Gastrocnemius medialis (tissue), 4 donors: ENCODE measurements at places on chromosomes 4 and X. TPM values are rescaled to one million over a fixed set of nuclear protein-coding genes. Genes with fewer than 3 reads are reported as not detected.

USP17L12 gene
- not detected for total RNA-seq

GRIA2 gene
- total RNA-seq: not detected

PDCL2 gene
- total RNA-seq: not detected

APEX2 gene
- 17.2 TPM for total RNA-seq

FTHL17 gene
- total RNA-seq: not detected

GRK4 gene
- 5.8 TPM for total RNA-seq

PDHA2 gene
- total RNA-seq: not detected

C4orf51 gene
- not detected for total RNA-seq

TCEAL2 gene
- not detected for total RNA-seq

CORIN gene
- 0.49 TPM for total RNA-seq

WDR17 gene
- total RNA-seq: 0.10 TPM

CLDN34 gene
- total RNA-seq: not detected

TDO2 gene
- 2.0 TPM for total RNA-seq

LAMTOR3 gene
- 31.1 TPM for total RNA-seq

GIMD1 gene
- not detected for total RNA-seq

RGN gene
- 4.4 TPM for total RNA-seq

FAM9A gene
- total RNA-seq: not detected

SYN1 gene
- 0.36 TPM for total RNA-seq

PAGE4 gene
- total RNA-seq: not detected

HSFX4 gene
- not detected for total RNA-seq

TEX28 gene
- not detected for total RNA-seq

AVPR2 gene
- 1.5 TPM for total RNA-seq

PPEF2 gene
- not detected for total RNA-seq

LONRF3 gene
- 73.3 TPM for total RNA-seq

TMEM156 gene
- not detected for total RNA-seq

SHROOM4 gene
- total RNA-seq: 4.7 TPM

CYLC1 gene
- not detected for total RNA-seq

ZC4H2 gene
- 0.70 TPM for total RNA-seq

ENPEP gene
- total RNA-seq: 2.6 TPM

GLRB gene
- 0.95 TPM for total RNA-seq

LUZP4 gene
- total RNA-seq: not detected

TNIP2 gene
- 81.9 TPM for total RNA-seq

CFI gene
- total RNA-seq: 3.7 TPM

ZFP42 gene
- not detected for total RNA-seq

CENPVL1 gene
- total RNA-seq: not detected

ATXN3L gene
- total RNA-seq: not detected

TRIML1 gene
- total RNA-seq: not detected

SLC10A7 gene
- 6.0 TPM for total RNA-seq

FATE1 gene
- total RNA-seq: not detected

CLGN gene
- total RNA-seq: 0.20 TPM

CACNA1F gene
- total RNA-seq: not detected

LAS1L gene
- 7.2 TPM for total RNA-seq

BEND2 gene
- not detected for total RNA-seq

BEND4 gene
- not detected for total RNA-seq

CTAG1A gene
- total RNA-seq: not detected

CXorf58 gene
- not detected for total RNA-seq

SASH3 gene
- 2.2 TPM for total RNA-seq
